ENCODE measurements at places on chromosomes 2 and 18. TPM values are rescaled to one million over a fixed set of nuclear protein-coding genes. Genes with fewer than 3 reads are reported as not detected.

DNA sequence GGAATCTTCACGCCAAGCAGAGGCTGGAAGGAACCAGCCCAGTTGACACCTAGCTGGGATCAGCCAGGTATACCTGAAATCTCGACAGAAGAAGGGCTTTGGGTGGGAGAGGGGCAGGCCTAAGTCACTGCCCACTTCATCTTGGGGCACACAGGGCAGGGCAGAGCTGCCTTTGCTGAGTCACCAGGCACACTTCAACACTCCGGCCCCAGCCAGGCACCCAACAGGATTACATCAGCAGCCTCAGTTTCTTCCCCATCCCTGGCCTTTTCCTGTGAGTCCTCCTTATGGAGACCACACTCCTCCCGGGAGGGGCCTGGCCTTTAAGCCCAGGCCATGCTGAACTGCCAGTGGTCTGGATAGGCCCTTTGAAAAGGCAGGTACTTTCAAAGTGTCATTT, 201.7 kb upstream of the HS6ST1 start:
- no peaks in the 10 kb centered on the region for H3K27me3 ChIP-seq
- no peak overlapping the region for H3K27ac ChIP-seq
- H3K4me1 ChIP-seq = no peaks in the 10 kb centered on the region
- no peaks in the 10 kb centered on the region for H3K36me3 ChIP-seq
- DNase-seq = no peak

GRCh38 chr2:45743531-45744396, 92.3 kb downstream of the PRKCE start:
- no peak overlapping the region for H3K27ac ChIP-seq
- no peaks in the 10 kb centered on the region for H3K36me3 ChIP-seq
- DNase-seq = no peak
- H3K4me1 ChIP-seq = no peaks in the 10 kb centered on the region

- H3K4me3 ChIP-seq = no peak overlapping the region
- no peak overlapping the region for H3K27ac ChIP-seq
- no peaks in the 10 kb centered on the region for H3K27me3 ChIP-seq
- H3K36me3 ChIP-seq = no peaks in the 10 kb centered on the region
These were observed 11.2 kb downstream of the CELF4 start for GRCh38 chr18:37554399-37554787.

DNA sequence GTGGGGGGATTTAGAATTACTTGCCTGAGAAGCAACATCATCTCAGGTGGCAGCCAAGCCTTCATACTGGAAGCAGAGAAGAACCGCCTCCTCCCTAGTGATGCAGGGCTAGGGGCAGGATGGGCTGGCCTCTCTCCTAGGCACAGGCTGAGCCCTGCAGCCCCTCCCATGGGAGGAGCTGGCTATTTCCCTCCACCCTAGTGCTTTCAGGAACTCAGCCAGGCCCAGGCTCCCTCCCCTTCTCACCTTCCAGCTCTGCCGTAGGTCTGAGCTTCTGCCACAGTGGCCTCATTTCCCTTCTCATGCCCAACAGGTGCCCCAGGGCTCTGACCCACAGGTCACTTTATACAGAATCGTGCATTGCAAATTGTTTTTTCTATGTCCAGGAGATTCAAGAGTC, 31.0 kb downstream of the CENPA start:
- no peaks in the 10 kb centered on the region for H3K36me3 ChIP-seq
- H3K4me3 ChIP-seq = no peak overlapping the region
- no peaks in the 10 kb centered on the region for H3K4me1 ChIP-seq
- no peaks in the 10 kb centered on the region for H3K27me3 ChIP-seq

DNA sequence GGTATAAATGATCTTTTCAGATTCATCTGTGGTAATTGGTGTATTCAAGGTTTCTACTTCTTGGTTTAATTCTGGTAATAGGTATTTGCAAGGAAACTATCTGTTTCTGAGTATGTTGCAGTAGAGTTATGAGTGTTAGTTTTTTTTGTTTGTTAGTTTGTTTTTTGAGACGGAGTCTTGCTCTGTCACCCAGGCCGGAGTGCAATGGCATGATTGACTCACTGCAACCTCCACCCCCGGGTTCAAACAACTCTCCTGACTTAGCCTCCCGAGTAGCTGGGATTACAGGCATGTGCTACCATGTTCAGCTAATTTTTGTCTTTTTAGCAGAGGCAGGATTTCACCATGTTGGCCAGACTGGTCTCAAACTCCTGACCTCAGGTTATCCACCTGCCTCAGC, 60.9 kb upstream of the IL1R2 start:
- no peak overlapping the region for H3K4me3 ChIP-seq
- H3K27ac ChIP-seq = no peak overlapping the region
- no peaks in the 10 kb centered on the region for H3K36me3 ChIP-seq
- H3K27me3 ChIP-seq = no peaks in the 10 kb centered on the region

DNA sequence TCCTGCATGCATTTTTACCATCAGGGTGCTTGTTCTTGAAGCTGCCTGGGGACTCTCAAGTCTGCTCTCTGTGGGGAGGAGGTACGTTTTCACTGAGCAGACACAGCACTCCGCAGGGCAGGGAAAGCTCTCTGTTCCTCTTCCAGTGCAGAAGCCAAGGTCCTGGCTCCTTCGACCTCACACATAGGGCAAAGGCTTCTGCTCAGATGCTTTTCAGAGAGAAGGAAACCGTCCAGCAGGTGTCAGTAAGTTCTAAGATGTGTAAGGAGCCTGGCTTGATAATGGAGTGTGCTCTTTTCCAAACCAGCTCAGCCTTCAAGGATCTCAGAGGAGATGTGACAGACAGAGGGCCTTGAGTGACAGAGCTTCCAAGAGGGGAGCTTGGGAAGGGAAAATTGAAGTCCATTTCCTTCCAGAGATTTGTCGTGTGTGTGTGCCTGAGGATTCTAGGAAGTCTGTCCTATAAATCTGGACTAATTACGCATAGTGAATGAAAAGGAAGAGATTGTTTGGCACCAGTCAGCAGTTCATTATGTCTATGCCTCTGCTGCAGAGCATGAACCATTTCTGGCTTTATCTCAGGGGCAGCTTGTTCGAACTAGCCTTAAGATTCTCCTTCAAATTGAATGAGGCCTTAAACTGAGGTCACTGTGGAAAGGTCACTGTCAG, 67.3 kb upstream of the UPP2 start:
- no peaks in the 10 kb centered on the region for H3K4me1 ChIP-seq

GRCh38 chr18:36829362-36830157, 633 bp downstream of the KIAA1328 start:
- H3K36me3 ChIP-seq = no peaks in the 10 kb centered on the region
- peak overlapping the region; percentile 95 for H3K4me3 ChIP-seq
- no peak for DNase-seq
- H3K4me1 ChIP-seq = peaks cover 17% of the 10 kb centered on the region

- H3K27me3 ChIP-seq = no peaks in the 10 kb centered on the region
- peaks cover 8% of the 10 kb centered on the region for H3K4me1 ChIP-seq
- no peak for DNase-seq
- no peaks in the 10 kb centered on the region for H3K36me3 ChIP-seq
These were observed 17.6 kb downstream of the LCLAT1 start for GRCh38 chr2:30464544-30465170.

DNA sequence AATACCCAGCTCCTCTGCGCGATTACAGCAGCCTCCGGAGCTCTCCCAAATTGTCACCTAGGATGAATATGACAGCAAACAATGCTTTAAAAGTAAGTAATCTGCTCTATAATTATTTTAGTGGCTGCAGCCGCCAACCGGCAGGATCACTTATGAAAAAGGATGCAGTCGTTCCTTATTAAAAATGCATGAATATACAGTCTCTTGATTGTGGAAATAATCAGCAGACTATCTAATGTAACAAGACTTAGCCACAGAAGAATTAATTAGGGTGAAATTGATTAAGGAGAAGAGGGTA, 71.8 kb upstream of the STPG4 start:
- no peak overlapping the region for H3K4me3 ChIP-seq
- no peaks in the 10 kb centered on the region for H3K27me3 ChIP-seq
- DNase-seq = no peak
- no peaks in the 10 kb centered on the region for H3K4me1 ChIP-seq
- no peaks in the 10 kb centered on the region for H3K36me3 ChIP-seq

DNA sequence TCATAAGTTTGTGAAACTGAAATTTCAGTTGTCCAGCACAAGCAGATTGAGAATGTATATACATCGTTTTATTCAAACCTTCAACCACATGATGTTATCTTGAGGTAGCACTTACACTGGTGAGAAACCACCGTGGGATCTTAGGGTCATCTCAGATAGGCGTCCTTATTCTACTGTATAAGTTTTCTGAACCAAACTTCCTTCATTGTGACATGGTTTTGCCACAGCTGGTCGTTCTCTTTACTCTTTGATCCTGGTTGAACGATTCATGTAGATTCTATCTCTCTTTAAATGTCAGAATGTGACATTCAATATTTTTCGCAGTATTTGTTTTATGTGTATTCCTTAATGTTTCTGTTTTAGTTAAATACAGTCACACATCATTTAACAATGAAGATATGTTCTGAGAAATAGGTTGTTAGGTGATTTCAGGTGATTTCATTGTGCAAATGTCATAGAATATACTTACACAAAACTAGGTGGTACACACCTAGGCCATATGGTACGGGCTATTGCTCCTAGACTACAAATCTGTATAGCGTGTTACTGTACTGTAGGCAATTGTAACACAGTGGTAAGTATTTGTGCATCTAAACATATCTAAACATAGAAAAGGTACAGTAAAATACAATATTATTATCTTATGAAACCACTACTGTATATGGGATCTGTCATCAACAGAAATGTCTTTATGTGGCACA, 17.9 kb upstream of the ARHGAP25 start:
- H3K27me3 ChIP-seq = no peaks in the 10 kb centered on the region
- no peak overlapping the region for H3K4me3 ChIP-seq
- H3K36me3 ChIP-seq = no peaks in the 10 kb centered on the region
- H3K27ac ChIP-seq = no peak overlapping the region

GRCh38 chr2:42713920-42714319, 50.0 kb downstream of the OXER1 start:
- no peaks in the 10 kb centered on the region for H3K36me3 ChIP-seq
- no peak overlapping the region for H3K27ac ChIP-seq
- no peaks in the 10 kb centered on the region for H3K27me3 ChIP-seq
- no peak overlapping the region for H3K4me3 ChIP-seq
- no peak for DNase-seq

DNA sequence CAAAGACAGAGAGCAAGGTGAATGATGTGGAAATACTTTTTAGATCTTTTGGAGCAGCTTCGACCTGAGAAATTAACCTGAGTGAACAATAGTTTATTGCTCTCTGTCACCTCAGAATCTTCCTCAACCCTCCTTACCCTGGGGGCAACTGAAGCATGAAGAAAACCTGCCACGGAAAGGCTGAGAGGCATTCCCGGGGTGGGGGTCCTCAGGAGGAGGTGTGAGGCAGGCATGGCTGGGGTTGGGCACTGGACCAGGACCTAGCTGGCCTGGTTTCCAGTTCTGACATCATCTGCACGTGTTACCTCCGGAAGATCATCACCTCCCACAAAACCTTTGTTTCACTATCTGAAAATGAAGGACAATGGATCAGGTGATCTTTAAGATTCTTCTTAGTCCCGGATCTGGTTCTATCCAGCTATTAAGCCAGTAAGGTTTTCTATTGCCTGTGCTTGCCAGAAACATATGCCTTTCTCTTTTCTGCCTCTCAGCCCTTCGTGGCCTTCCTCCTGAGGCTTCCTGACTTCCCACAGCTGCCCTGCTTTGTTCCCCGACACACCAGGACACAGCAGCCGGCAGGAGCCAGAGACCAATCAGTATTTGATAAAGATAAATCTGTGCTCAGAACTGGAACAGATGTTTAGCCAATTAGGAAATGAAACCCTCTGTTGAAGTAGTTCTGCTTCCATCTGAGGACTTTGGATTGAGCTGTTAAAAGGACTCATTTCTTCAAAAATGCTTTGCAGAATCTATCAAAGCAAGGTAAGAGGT, 232.5 kb downstream of the TDRD15 start:
- no peak for DNase-seq
- no peaks in the 10 kb centered on the region for H3K4me1 ChIP-seq
- no peak overlapping the region for H3K27ac ChIP-seq
- no peaks in the 10 kb centered on the region for H3K27me3 ChIP-seq

DNA sequence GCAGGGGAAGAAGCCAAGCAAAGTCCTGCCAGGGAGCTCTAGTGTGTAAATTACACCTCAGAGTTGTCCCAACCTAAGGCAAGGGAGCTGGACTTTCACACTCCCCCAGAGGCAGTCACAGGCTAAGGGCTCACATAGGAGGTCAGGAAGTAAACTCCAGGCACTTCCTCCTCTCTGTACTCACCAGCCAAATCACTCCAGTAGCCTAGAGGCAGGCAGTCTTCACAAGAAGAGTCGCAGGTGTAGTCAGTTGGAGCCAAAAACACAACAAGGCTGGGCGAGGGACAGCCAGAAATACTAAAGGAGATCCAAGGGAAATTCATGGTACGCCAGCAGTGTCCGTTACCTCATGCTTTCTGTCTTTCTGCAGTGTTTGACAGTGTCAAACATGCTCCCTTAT, 205.0 kb downstream of the C1D start:
- H3K36me3 ChIP-seq = no peaks in the 10 kb centered on the region
- H3K4me3 ChIP-seq = no peak overlapping the region
- no peaks in the 10 kb centered on the region for H3K4me1 ChIP-seq
- no peaks in the 10 kb centered on the region for H3K27me3 ChIP-seq

GRCh38 chr2:153668923-153669322, 190.4 kb upstream of the RPRM start:
- H3K27me3 ChIP-seq = no peaks in the 10 kb centered on the region
- H3K4me3 ChIP-seq = no peak overlapping the region
- DNase-seq = no peak
- no peak overlapping the region for H3K27ac ChIP-seq
- H3K4me1 ChIP-seq = no peaks in the 10 kb centered on the region

- no peaks in the 10 kb centered on the region for H3K27me3 ChIP-seq
- H3K4me1 ChIP-seq = no peaks in the 10 kb centered on the region
- no peak overlapping the region for H3K27ac ChIP-seq
- no peaks in the 10 kb centered on the region for H3K36me3 ChIP-seq
- DNase-seq = no peak
- no peak overlapping the region for H3K4me3 ChIP-seq
These were observed 26.5 kb downstream of the RMP24 start for GRCh38 chr18:35998967-35999366.

DNA sequence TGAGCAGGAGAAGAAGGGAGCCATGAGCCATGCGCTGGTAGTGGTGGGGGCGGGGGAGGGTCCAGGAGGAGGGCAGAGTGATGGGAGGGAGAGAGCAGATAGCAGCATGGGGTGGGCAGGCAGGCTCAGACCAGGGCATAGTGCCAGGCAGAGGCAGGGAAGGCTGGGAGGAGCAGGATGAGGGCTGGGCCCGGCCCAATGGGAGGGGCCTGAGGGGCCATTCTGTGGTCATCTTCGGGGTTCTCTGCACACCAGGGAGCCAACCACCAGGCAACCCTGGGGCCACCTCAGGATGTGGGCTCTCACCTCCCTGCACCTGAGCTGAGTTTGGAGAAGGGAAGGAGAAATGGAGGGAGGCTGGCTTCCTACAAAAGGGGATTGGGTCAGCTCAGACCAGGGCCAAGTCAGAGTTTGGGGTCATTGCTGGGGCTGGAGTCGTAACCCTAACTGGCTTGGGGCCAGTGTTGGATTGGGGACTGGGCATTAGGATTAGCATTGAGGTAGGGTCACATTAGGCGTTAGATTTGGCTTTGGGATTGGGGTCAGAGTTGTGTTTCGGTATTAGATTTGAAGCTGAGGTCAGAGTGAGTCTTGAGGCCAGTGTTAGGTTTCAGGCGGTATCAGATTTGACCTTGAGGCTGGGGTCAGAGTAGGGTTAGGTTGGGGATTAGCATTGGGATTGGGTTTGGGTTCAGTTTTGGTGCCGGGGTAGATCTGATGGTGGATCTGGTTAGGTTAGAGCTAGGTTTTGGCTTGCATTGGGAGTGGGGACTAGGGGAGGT, 11.2 kb downstream of the VIL1 start:
- no peaks in the 10 kb centered on the region for H3K4me1 ChIP-seq
- no peak for DNase-seq

The STAT4 gene
- 53.0 TPM for total RNA-seq

The PTMA gene
- total RNA-seq = 2,403 TPM

The LANCL1 gene
- 35.0 TPM for total RNA-seq

The FIGN gene
- total RNA-seq = not detected

The ACMSD gene
- total RNA-seq = not detected

The EMX1 gene
- total RNA-seq = 0.57 TPM

The FKBP1B gene
- total RNA-seq = 2.5 TPM

The BOLL gene
- not detected for total RNA-seq

Measured in CD8-positive, alpha-beta memory T cell (primary cell).